Breast epithelium (tissue), 4 donors: ENCODE measurements at places on chromosomes 6 and 20.

DNA sequence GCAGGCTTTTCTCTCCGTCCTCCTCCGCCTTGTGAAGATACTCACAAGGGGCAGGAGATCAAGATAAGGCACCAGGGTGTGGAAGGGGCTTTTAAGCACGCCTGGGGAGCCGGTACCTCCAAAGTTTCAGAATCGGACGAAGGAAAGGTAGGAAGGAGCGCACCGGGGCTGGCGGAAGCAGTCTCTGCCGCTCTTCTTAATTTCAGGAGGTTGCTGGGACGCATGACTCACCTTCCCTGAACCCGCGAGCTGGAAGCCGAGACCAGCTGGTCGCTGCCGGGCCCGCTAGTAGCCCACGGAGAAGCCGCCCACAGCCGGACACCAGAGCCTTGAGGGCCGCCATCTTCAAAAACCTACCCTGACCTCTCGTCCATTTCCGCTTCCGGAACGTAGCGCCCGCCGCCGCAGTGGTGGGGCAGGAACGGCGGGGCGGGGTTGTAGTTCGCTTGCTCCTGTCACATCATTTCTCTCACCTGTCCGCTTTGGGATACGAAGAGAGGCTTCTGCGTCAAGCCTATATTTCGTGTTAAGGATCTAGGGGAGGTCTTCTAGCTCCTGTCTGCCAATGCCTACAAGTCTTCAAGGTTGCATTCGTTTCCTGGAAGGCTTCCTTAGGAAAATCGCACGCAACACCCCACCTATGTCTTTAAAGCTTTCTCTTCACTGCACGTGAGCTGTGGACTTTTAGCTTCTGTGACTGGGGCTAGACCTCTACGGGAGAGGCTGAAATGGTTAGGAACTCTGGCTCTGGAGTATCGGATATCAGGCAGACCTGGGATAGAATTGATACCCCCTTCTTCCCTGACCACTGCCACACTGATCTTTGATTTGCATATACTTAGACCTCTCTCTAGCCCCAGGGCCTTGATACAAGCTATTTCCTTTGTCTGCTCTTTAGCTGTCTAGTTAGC lies at the start of gene MRPS18A:
Gene MRPS18A (minus strand): TSS at position 355 of the 911 bp plus-strand sequence. CDS start 12 bp downstream, at position 343.
- H3K27me3 ChIP-seq, result no peaks in the 10 kb centered on the region
- DNase-seq, result peak; percentile 83
- H3K4me1 ChIP-seq, result peaks cover 6% of the 10 kb centered on the region
- no peaks in the 10 kb centered on the region for H3K36me3 ChIP-seq
- peak within 1 kb of the TSS; percentile 79 for H3K27ac ChIP-seq

- H3K4me1 ChIP-seq, result peaks cover 33% of the 10 kb centered on the region
- peaks cover 3% of the 10 kb centered on the region for H3K36me3 ChIP-seq
- no peak for DNase-seq
Observed at GRCh38 chr6:33693186-33694105, 18.1 kb downstream of the UQCC2 start.

DNA sequence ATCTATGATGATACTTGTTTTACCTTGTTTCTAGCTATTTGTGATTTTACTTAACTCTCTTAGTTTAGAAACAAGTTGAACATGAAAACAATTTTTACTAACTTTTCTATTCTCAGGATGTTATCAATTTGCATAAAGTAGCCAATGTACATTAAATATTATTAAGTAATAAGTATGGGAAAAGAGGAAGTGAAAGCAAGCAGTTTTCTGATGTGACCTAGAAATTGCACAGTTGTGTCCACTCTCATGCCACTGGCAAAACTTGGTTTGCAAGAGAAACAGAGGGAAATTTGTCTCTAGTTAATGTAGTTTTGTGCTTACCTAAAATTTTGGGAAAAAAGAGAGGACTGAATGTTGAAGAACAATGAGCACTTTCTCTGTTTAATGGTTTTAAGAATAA lies 19.2 kb upstream of the TSPYL1 start:
- no peaks in the 10 kb centered on the region for H3K36me3 ChIP-seq
- H3K4me1 ChIP-seq, result no peaks in the 10 kb centered on the region
- no peaks in the 10 kb centered on the region for H3K27me3 ChIP-seq
- DNase-seq, result no peak
- no peak overlapping the region for H3K27ac ChIP-seq
- no peak overlapping the region for H3K4me3 ChIP-seq

DNA sequence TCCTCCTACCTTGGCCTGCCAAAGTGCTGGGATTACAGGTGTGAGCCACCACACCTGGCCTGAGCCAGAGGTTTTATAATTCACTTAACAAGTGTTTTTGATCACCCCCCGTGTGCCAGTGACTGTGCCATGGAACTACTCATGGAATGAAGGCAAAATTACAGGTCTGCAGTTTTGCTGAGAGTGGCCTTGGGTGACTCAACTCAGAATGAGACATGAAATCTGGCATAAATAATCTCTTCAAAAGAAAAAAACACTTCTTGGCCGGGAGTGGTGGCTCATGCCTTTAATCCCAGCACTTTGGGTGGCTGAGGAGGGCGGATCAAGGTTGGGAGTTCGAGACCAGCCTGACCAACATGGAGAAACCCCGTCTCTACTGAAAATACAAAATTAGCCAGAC lies 166.9 kb upstream of the SALL4 start:
- H3K4me1 ChIP-seq, result no peaks in the 10 kb centered on the region
- H3K4me3 ChIP-seq, result no peak overlapping the region
- H3K27me3 ChIP-seq, result no peaks in the 10 kb centered on the region

GRCh38 chr6:44002593-44003344 lies 124.5 kb downstream of the MRPL14 start:
- H3K4me1 ChIP-seq, result peaks cover 6% of the 10 kb centered on the region
- H3K36me3 ChIP-seq, result no peaks in the 10 kb centered on the region
- H3K27me3 ChIP-seq, result no peaks in the 10 kb centered on the region
- H3K4me3 ChIP-seq, result peak overlapping the region; percentile 64
- peak; percentile 64 for DNase-seq
- peak overlapping the region; percentile 4 for H3K27ac ChIP-seq

DNA sequence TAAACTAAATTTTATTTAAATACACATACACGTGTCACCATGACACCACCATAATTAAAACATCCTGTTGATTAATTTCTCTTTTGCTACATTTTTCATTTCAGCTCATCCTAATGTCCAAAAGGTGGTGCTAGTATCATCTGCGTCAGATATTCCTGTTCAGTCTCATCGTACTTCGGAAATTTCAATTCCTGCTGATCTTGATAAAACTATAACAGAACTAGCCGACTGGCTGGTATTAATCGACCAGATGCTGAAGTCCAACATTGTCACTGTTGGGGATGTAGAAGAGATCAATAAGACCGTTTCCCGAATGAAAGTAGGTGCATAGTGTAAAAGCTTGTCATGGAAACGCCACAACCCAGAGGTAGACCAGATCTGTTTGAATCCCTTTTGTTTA lies 263.4 kb downstream of the UTRN start:
- no peak for DNase-seq
- no peak overlapping the region for H3K4me3 ChIP-seq
- no peak overlapping the region for H3K27ac ChIP-seq
